Suprapubic skin (tissue), 4 donors: ENCODE measurements at places on chromosomes 2 and 18. TPM values are rescaled to one million over a fixed set of nuclear protein-coding genes. Genes with fewer than 3 reads are reported as not detected.
A peak's percentile ranks its signal among the peaks of the same experiment; 100 is the strongest.

Gene ANO7
- total RNA-seq: 1.4 TPM

Gene TEKT4
- not detected for total RNA-seq

- H3K4me3 ChIP-seq: peak within 1 kb of the TSS; percentile 82
- H3K27me3 ChIP-seq: no peaks in the 10 kb centered on the region
- H3K4me1 ChIP-seq: peaks cover 45% of the 10 kb centered on the region
- H3K36me3 ChIP-seq: no peaks in the 10 kb centered on the region
- no peak for DNase-seq
Observed at GRCh38 chr18:11981192-11981542, at the start of gene IMPA2. Gene IMPA2, plus strand, starts transcription at chr18:11981507. Its CDS starts 163 bp downstream, at chr18:11981670.

DNA sequence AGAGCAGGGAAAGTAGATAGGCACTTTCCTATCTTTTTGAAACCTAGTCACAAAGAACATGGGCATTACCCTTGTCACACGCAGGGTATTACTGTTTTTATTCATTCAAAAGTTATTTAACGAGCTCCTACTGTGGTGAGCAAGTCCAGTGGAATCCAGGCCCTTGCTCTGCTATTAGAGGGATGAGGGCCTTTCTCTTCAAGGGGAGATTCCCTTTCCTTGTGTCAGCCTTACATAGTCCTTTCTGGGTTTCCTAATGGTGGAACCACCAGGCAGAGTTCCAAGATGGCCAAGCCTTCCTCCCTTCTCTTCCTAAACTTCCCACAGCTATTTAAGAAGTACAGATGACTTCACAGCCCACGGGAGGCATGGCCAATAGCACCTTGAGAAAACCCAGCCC is 64.6 kb downstream of the SPTBN1 start:
- DNase-seq: no peak
- H3K4me1 ChIP-seq: peaks cover 35% of the 10 kb centered on the region
- no peak overlapping the region for H3K4me3 ChIP-seq
- H3K27me3 ChIP-seq: no peaks in the 10 kb centered on the region
- H3K27ac ChIP-seq: no peak overlapping the region

GRCh38 chr2:237171396-237171795 is 85.7 kb downstream of the COPS8 start:
- H3K36me3 ChIP-seq: no peaks in the 10 kb centered on the region
- no peak overlapping the region for H3K4me3 ChIP-seq
- no peak for DNase-seq
- peak overlapping the region; percentile 76 for H3K27ac ChIP-seq
- peaks cover 13% of the 10 kb centered on the region for H3K4me1 ChIP-seq

- H3K27me3 ChIP-seq: no peaks in the 10 kb centered on the region
- no peak overlapping the region for H3K27ac ChIP-seq
- no peak for DNase-seq
- H3K4me1 ChIP-seq: no peaks in the 10 kb centered on the region
- H3K4me3 ChIP-seq: no peak overlapping the region
- H3K36me3 ChIP-seq: no peaks in the 10 kb centered on the region
Observed at GRCh38 chr2:88318071-88318955, 134.2 kb downstream of the FOXI3 start.
